DMS79 treated with DMSO at 0.1 percent for 48 hours (cell line): ENCODE measurements at places on chromosomes 2 and 18.
A peak's percentile ranks its signal among the peaks of the same experiment; 100 is the strongest.

DNA sequence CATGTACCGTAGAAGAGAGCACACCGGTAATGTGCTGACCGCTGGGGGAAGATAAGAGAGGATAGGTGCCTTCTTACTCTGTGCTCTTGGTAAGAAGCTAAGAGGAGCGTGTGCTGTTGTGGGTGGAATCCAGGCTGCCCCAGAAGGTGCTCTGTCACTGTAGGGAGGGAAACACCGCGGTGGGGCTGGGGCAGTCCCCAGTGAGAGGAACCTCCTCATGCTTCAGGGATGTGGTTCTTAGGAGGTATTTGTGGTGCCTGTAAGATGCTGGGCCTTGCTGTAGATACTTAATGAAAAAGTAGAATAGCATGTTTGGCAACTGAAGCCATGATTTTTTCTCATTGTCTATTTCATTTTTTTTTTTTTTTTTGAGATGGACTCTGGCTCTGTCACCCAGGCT, 1.1 kb downstream of the COLEC11 start:
- no peak for DNase-seq

DNA sequence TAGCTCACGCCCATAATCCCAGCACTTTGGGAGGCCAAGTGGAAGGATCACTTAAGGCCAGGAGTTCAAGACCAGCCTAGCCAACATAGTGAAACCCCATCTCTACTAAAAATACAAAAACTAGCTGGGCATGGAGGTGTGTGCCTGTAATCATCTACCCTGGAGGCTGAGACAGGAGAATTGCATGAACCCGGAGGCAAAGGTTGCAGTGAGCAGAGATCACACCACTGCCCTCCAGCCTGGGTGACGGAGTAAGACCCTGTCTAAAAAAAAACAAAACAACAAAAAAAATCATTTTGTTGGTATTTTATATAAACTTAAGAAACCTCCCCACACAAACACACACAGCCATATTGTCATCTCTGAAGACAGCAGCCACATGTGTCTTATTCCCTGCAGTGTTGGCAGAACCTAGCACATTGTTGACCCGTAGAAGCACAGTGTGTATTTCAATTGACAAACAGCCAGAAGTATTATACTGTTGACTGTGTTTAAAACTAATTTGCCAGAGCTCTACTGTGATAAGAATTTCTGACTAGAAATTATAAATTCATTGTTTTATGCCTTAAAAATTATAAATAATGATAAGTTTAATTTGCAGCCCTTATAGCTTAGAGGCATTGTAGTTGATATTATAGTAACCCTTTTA, 68.1 kb downstream of the DNAJC10 start:
- DNase-seq, result no peak

- no peak for DNase-seq
Observed at GRCh38 chr2:2827046-2827636, 496.1 kb upstream of the MYT1L start.

DNA sequence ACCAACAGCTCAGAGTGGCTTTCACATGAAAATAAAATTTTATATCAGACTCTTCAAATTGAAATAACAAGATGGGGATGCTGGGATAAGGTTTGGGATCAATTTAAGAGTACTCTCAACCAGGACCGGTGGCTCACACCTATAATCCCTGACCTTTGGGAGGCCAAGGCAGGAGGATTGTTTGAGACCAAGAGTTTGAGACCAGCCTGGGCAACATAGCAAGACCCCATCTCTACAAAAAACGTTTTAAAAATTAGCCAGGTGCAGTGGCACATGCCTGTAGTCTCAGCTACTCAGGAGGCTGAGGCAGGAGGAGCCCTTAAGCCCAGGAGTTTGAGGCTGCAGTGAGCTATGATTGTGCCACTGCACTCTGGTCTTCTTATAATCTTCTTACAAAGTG, 2.6 kb downstream of the LMAN2L start:
- no peak for DNase-seq

DNA sequence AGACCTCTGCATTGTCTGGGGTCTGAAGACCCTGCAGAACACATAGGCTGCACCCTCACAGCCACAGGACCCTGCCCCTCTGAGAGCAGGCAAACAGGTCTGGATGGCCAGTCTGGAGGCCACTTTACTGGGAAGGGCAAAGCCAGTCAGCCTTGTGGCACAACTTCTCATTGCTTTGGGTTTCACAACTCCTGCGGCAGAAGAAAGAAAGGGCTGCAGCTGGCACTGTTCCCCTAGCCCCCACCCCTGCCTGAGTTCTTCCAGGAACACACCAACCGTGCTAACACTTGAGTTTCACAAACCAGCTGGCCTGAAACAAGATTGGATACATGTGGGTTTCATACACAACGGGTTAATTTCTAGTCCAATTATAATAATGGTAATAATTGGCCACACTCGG, 276.5 kb upstream of the MGAT5 start:
- no peak for DNase-seq

- DNase-seq, result peak; percentile 49
Observed at GRCh38 chr18:46335534-46336101, 231.4 kb downstream of the HAUS1 start.

GRCh38 chr2:64839844-64840243, 149.4 kb upstream of the SLC1A4 start:
- no peak for DNase-seq

DNA sequence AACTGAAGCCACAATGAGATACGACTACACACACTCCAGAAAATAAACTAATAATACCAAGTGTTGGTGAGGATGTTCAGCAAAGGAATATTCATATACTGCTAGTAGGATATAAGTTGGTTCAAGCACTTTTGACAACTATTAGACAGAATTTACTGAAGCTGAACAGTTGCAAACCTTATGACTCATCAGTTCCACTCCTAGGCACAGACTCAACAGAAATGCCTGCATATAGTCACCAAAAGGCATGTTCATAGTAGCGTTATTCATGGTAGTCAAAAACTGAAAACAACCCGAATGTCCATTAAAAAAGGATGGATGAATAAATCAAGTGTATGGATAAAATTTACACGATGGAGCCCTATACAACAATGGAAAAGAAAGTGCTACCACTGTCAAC, 232.0 kb downstream of the ANAPC1 start:
- DNase-seq, result no peak
